ENCODE measurements at places on chromosomes 12 and 14.

- no peak for DNase-seq
Observed at GRCh38 chr12:100646896-100647295, 73.4 kb downstream of the GAS2L3 start.

GRCh38 chr14:56195704-56196103, 77.5 kb downstream of the PELI2 start:
- no peak for DNase-seq

DNA sequence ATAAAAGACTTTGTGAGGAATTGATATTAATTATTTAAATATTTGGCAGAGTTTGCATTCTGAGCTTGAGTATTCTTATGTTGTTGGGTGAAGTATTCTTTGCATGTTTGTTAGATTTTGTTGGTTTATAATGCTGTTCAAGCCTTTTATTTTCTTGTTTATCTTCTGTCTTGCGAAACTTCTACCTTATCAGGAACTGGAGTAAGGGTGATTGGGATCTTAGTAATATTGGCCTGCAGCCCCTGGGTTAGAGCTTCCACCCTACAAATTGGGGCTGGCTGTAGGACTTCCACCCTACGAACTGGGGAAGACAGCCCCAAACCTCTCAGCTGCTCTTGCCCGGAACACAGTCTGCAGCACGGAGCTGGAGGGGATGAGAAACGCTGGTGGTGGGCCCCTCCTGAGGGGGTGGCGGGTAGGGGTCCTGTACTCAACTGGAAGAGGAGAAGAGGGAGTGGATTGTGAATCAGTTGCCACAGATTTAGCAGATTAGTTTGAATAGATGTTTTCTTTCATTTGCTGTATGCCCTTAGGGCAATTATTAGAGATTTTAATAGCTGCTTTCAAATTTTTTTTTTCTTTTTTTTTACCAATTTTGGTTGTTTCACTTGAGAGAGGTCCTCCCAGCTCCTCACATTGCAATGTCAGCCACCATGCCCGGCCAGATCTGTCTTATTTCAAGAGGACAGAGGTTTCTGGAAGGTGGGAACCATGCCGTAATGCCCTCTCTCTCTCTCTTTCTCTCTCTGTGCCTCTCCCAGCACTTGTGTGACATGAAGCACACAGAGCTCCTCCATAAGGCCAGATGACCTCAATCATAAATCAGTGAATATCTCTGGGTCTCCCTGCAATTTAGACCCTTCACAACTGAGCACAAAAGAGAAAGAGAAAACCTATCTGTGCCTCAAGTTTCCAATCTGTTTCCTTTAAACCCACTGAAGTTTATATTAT, 123.4 kb downstream of the DICER1 start:
- no peak for DNase-seq

DNA sequence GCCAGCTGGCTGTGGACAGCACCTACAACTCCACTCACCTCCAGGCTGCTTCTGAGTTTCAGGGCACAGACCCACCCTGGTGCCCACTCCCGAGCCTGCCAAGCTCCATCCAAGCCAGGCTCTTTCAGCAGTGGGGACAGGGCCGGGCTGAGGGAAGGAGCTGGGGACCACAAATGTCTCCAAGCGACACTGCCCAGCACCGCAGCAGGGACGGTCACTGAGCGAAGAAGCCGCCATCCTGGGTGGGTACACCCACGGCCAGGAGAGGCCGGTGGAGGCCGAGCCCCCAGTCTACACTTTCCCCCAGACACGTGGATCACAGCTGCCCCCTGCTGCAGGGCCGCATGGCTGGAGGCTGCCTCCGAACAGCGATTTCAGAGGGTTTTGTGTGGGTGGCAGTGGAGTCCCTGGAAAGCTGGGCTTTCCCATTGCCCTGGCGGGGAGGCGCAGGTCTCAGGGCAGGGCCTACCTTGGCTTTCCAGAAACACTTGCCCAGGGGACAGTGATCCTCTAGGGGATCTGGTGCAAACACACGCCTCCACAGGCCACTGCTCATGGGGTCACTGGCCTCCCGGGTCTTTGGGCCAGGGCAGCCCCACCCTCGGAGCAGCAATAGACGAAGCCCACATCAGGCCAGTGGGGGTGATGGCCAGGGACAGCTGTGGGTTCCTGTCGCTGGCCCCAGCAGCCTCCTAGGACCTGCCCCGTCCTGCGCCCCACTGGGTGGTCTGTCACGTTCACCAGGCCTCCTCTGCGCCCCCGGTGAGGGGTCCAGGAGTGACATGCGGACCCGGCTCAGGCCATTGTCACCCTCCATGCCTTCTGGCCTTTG, 1.2 kb upstream of the GPR132 start:
- no peak for DNase-seq

GRCh38 chr12:54773593-54773992, 80.7 kb upstream of the MUCL1 start:
- no peak for DNase-seq

GRCh38 chr12:119749666-119750065, 81.7 kb downstream of the PRKAB1 start:
- no peak for DNase-seq

- peak; percentile 48 for DNase-seq
Observed at GRCh38 chr12:113048716-113049127, 7.8 kb upstream of the DTX1 start.

- no peak for DNase-seq
Observed at GRCh38 chr14:90782892-90783291, 33.3 kb downstream of the TTC7B start.

GRCh38 chr12:43306066-43306465, 245.9 kb downstream of the ADAMTS20 start:
- no peak for DNase-seq

DNA sequence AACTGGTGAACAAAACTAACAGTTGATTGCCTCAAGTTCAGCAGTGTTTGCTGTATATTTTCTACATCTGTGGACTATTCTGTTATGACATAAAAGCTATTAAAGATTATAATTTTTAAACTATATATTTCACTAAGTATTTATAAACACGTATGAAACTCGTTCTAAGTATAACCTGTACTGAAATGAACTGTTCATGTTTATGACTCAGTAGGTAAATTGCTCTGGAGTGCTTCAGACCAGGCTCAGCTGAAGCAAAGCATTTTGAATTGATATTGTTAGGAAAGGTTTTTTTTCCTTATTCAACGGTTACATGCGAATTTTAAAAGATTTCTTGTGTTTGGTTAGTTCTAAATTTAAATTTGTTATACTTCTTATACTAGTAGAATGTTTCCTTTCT, 151.3 kb downstream of the RAD51B start:
- no peak for DNase-seq

- no peak for DNase-seq
Observed at GRCh38 chr12:4817880-4818279, 91.8 kb upstream of the KCNA1 start.

DNA sequence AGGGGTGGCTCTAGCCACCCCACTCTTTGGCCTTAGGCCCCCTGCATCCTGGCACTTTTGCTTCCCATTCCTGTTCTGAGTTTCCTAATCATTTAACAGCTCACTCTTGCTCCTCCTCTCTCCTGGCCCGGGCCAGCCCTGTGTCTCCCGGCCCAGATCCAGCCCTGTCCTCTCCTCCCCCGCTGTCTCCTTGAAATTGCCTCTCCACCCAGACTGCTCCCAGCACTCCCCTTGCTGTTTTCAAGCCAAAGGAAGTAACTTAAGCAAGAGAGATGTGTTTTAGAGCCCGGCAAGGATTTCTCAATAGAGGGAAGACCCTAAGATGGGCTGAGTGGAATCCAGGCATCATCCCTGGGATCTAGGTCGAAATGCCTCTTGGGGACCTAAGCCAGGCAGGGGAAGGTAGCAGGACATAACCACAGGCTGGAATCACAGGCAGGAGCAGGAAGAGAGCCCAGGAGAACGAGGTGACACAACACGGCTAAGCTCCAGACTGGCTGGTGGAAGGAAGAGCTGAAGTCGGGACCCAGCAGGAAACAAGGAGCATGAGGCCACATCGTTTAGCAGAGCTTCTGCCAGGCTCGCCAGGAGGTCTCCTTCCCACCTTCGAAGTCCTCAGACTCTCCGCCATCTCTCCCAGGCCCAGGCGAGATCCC, 2.0 kb upstream of the LRP1-AS start:
- DNase-seq, result no peak

GRCh38 chr12:105454688-105455087, 124.2 kb downstream of the C12orf75 start:
- no peak for DNase-seq

DNA sequence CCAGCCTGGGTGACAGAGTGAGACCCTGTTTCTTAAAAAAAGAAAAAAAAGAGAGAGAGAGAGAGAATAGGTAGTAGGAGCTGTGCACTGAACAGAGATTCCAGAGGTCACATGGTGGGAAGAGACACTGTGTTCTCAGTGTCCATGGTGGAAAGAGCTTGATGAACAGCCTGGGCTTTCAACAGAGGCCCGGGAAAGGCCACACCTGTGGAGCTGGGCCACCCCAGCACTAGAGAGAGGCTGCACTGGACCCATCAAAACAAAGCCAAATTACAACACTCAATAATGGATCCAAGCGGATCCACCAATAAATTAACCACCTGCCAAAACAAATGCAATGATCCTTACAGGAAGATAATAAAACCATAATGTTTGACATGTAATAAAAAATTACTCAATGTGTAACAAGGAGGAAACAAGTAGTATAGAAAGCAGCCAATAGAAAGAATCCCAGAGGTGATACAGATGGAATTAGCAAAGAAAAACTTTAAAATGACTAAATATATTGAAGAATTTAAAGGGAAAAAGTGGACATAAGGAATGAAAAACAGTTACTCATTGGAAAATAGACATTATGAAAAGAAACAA, 44.8 kb upstream of the BCL2L14 start:
- DNase-seq, result no peak

DNA sequence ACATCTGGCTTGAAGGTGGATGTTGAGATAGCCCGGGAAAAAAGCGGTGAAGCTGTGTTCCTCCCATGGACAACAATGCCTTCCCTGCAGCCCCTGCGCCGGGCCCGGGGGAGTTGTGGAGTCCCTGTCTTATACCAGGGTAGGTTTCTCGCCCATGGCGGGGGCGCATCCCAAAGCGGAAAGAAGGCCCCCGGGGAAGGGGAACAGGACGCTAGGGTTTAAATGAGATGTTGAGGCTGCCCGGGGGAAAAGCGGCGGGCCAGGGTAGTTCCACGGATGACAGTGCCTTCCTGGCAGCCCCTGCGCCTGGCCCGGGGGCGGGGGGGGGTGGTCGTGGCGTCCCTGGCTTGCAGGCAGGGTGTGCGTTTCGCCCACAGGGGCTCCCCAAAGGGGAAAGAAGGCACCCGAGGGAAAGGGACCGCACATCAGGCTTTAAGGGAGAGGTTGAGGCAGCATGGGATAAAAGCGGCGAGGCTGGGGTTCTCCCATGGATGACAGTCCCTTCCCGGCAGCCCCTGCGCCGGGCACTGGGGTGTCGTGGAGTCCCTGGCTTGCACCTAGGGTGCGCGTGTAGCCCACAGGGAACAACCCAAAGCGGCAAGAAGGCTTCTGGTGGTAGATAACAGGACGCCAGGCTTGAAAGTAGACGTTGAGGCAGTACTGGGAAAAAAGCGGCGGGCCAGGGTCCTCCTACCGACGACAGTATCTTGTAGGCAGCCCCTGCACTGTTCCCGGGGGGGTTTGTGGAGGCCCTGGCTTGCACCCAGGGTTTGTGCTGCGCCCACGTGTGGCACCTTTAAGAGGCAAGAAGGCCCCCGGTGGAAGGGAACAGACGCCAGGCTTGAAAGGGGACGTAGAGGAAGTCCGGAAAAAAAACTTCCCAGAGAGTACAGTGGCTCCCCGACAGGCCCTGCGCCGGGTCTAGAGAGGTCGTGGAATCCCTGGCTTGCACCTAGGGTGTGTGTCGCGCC, 160.8 kb upstream of the ALG10B start:
- no peak for DNase-seq

DNA sequence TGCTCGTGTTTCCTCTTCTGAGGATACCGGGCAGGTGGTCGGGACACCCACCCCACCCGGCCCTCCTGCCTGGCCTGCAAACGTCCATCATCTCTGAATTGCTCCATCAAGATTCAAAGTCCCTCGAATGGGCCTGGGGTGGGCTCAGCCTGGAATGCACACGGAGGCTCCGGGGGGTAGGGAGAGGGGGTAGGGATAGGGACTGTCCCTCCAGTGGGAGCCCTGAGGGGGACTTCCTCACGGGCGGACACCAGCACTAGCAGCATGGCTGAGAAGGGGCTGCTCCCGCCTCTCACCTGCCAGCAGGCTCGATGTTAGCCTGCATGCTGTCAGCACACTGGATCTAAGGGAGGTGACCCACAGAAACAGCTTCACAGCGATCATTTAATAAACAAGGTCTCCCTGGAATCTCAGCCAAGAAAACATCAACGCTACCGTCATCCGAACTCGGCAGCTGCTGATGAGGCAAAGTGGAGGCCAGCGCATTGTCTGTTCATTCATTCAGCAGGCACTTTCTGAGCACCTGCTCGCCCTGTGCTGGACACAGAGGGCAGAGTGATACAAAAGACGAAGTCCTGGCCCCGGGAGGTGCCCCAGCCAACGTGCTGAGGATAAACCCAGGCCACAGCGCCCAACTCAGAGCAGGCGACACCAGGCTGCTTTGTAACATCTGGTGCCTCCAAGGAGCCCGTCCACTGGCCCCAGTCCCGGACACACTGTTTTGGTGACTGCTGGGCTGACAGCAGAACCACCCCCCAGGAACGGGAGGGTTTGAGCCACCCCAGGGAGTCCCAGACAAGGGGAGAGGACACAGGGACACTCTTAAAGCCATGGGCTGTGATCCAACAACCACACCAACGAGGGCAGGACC, 6.3 kb downstream of the TMEM179 start:
- no peak for DNase-seq

DNA sequence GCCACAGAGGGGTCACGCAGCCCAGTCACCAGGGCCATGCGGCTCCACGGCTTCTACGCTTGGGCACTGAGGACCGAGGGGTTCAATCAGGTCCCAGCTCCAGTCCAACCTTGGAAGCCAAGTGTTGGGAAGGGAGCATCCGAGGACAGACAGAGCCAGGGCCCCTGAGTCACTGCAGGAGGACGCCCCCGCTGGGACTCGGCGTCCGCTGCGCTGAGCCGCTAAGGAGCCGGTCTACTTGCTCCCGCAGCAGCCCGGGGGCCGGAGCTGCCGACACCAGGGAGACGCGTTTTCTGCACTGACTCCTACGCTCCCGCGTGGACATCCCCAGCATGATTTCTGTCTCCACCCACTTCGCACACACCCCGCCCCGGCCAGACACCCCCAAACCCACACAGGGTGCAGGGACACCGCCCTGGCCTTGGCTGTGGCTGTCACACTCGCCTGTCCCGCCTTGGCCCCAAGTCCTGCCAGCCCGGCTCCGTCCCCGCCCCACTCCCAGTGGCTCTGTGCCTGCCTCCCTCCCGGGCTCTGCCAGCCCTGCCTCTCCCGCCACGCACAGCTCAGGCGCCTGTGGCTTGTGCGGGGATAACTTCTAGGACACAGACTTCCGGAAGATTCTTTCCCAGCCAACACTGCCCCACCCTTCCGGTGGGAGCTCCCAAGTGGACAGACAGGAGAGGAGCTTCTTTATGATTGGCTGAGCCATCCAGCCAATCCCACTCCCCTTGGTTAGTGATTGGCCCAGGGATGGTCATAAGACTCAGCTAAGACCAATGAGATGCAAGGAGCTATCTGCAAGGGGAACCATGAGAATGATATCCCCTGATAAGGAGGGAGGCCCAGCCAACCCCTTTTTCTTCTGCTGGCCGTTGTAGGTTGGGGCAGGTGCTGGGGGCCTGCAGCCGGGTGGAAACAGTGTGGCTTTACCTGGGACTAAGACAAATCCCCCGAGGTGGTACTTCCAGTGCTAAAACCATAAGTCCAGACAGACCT, 118.9 kb upstream of the SFSWAP start:
- no peak for DNase-seq
